ENCODE measurements at places on chromosomes 13 and 19. TPM values are rescaled to one million over a fixed set of nuclear protein-coding genes. Genes with fewer than 3 reads are reported as not detected.

CCDC194 gene
- total RNA-seq = not detected

CEBPA gene
- not detected for total RNA-seq

KBTBD6 gene
- 7.8 TPM for total RNA-seq

DOCK9 gene
- 11.8 TPM for total RNA-seq

PALM3 gene
- not detected for total RNA-seq

MAP4K1 gene
- total RNA-seq = not detected

IL11 gene
- 1.8 TPM for total RNA-seq

NMRK2 gene
- not detected for total RNA-seq

DLL3 gene
- total RNA-seq = 1.7 TPM

ZNF90 gene
- 0.89 TPM for total RNA-seq

ZNF765 gene
- 3.9 TPM for total RNA-seq

KL gene
- 0.29 TPM for total RNA-seq

SPINT2 gene
- total RNA-seq = 3.7 TPM

CEACAM4 gene
- total RNA-seq = not detected

ADPRHL1 gene
- 0.89 TPM for total RNA-seq

Measured in myometrial cell (primary cell).